ENCODE measurements at places on chromosomes 3 and 15.

- DNase-seq, result no peak
Observed at GRCh38 chr3:185332026-185332735, 30.8 kb upstream of the MAP3K13 start.

- peak; percentile 82 for DNase-seq
Observed at GRCh38 chr15:77496715-77497109, 76.0 kb downstream of the HMG20A start.

- DNase-seq, result no peak
Observed at GRCh38 chr3:21226086-21226485, 524.9 kb downstream of the ZNF385D start.

GRCh38 chr3:122353893-122354401 is 28.9 kb downstream of the CSTA start:
- DNase-seq, result no peak

- DNase-seq, result no peak
Observed at GRCh38 chr3:165716592-165716991, 120.6 kb downstream of the BCHE start.

DNA sequence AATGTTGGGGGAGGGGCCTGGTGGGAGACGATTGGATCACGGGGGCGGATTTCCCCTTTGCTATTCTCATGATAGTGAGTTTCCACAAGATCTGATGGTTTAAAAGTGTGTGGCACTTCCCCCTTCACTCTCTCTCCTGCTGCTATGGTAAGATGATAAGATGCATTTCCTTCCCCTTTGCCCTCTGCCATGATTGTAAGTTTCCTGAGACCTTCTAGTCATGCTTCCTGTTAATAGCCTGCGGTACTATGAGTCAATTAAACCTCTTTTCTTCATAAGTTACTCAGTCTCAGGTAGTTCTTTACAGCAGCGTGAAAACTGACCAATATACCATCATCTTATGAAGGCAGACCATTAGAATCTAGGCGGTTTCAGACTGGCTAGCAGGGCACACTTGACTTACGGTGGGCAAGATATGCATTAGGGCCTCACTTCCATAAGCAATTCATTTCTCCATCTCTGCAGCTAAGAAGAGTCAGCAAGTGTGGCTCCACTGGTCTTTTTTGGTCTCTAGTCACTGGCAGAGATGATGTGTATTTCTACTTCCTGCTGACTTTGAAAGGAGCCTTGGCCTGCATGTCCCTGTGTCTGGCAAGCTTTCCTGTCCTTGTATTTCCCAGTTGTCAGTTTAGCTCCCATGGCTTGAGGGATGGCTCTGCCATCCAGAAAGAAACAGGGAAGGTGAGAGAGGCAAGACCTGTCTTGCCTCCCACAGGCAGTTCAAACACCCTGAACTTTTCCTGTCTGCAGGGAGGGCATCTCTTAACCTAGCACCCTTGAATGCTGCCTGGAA is 109.0 kb upstream of the ADAMTS9 start:
- no peak for DNase-seq

DNA sequence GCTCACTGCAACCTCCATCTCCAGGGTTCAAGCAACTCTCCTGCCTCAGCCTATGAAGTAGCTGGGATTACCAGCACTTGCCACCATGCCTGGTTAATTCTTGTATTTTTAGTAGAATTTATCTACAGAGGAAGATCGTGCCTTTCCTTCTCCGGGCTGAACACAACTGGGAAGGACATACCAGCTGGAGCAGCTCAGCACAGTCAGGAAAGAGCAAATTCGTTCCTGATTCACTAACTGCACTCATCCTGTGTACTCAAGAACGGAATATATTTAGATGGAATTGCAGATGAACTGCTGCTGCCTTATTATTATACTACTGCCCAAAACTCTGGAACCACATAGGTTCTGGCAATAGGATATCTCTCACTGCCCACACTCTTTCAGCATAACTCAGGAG is 27.1 kb upstream of the P4HTM start:
- DNase-seq, result no peak
